ENCODE measurements at places on chromosomes 12 and 14.

GRCh38 chr12:53492188-53492587, 7.1 kb downstream of the MAP3K12 start:
- peak overlapping the region; percentile 82 for H3K4me3 ChIP-seq
- H3K27ac ChIP-seq = peak overlapping the region; percentile 93
- H3K4me1 ChIP-seq = peaks cover 34% of the 10 kb centered on the region
- DNase-seq = no peak

GRCh38 chr12:112049351-112049750, 36.1 kb downstream of the ERP29 start:
- DNase-seq = no peak
- no peaks in the 10 kb centered on the region for H3K27me3 ChIP-seq
- H3K4me3 ChIP-seq = no peak overlapping the region

- H3K4me1 ChIP-seq = no peaks in the 10 kb centered on the region
- no peak overlapping the region for H3K27ac ChIP-seq
- peaks cover 10% of the 10 kb centered on the region for H3K27me3 ChIP-seq
These were observed 22.1 kb upstream of the CLEC14A start for GRCh38 chr14:38278035-38278434.

GRCh38 chr12:108783446-108783845, 52.1 kb upstream of the CORO1C start:
- no peak overlapping the region for H3K27ac ChIP-seq
- H3K4me3 ChIP-seq = no peak overlapping the region
- no peak for DNase-seq
- H3K4me1 ChIP-seq = no peaks in the 10 kb centered on the region
- H3K36me3 ChIP-seq = peaks cover 1% of the 10 kb centered on the region

Data from central memory CD8-positive, alpha-beta T cell (primary cell).